ENCODE measurements at places on chromosomes 2 and 18.

GRCh38 chr2:105867587-105867986 is 122.9 kb downstream of the NCK2 start:
- DNase-seq: no peak

- DNase-seq: no peak
These were observed 156.2 kb upstream of the NDUFV2 start for GRCh38 chr18:8946066-8946838.

DNA sequence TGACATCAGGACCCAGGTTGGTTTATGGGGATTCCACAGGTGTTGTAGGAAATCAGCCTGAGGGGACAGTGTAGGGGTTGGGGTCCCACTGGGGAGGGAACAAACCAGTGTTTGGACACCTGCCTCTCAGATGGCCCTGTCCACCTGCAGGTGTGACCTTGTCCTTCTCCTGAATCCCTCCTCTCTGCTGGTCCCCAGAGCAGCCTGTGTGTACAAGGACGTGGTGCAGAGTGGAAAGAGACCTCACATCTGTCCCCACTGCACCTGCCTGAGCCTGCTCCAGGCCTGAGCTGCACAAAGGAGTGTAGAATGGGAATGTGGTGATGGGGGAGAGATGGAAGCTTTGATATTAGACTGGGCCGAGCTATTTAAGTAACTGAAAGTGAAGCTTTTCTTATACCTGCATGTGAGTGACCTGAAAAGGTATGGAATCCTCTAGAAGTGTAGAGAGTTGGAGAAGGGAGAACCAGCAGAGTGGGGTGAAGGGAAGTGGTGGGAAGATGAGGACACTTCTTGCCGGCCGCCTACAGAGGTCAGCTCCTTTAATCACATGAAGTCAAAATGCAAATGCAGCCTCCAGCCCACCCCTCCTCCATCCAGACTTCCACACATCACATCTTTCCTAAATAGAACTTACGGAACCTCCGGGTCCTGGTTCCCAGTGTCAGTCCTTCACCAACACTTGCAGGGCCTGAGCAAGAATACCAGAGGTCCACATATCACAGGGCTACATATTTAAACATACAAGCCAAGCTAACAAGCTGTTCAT is 89.3 kb upstream of the SMAD2 start:
- no peak for DNase-seq

- no peak for DNase-seq
These were observed 144.6 kb upstream of the SATB2 start for GRCh38 chr2:199602271-199602895.

- DNase-seq: no peak
These were observed 288 bp upstream of the RDH14 start for GRCh38 chr2:18560797-18561085.

GRCh38 chr2:238945433-238946150 is 97.7 kb downstream of the TWIST2 start:
- DNase-seq: no peak

GRCh38 chr2:204184226-204184625 is 247.7 kb downstream of the ICOS start:
- no peak for DNase-seq
